Karpas-422 (cell line): ENCODE measurements at places on chromosomes 2 and 18.

DNA sequence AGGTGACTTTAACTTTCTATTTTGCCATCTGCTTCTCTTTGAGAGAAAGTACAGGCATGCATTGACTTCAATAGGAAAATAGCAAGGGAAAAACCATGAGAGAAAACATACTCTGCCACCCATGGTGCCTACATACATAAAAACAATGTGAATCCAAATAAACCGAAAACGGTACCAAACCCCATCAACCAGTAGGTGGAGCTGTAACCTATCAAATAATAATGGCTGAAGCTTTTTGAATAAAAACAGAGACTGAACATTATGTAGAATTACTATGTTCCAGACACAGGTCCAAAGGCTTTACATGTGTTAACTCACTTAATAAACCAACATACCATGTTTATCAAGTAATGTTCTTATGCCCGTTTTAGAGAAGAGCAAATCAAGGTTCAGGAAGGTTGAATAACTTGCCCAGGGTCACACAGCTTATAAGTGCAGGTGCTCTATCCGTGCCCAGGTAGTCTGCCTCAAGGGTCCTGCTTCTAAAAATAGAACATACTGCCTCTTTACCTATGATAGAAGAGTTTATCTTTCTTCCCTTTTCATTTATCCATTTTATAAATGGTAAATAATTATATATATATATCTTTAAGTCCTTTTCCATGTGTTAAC lies 293.9 kb upstream of the SYT4 start:
- DNase-seq: peak; percentile 83

DNA sequence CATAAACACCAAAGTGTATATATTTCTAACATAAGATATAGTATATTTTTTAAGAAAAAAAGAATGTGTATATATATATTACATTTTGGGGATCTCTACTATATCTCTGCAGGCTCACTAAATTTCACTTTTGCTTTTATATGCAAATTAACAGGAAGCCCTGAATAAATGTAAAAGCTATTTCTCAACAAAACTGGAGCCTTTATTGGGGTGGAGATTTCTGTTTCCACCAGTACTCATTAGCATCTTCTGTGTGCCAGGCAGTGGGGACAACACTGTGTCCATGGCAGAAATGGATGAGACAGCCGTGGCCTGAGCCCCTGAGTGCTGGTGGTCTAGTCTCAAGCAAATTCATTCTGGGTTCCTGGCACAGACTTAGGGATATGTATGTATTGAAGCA lies 41.3 kb downstream of the C18orf63 start:
- DNase-seq: peak; percentile 62

- no peak for DNase-seq
These were observed 13.7 kb upstream of the FOSL2 start for GRCh38 chr2:28378679-28379584.

DNA sequence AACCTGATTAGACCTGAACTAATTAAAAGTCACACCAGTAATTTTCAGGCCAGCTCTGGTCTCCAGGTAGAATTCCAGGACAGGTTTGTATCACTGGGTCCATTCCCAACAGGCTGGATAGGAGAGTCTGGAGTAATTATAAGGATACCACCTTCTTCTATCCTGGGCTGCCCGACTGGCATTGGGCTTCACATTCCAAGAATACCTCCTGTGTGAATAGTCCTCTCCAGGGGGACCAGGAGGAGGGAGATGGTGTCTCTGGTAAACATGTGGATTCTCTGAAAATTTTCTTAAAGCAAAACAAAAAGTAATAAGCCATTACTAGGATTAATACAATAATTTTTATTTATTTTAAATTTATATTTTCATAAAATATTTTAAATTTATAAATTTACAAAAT lies 17.3 kb downstream of the DUSP11 start:
- DNase-seq: no peak

GRCh38 chr2:23924589-23925359 lies 2.1 kb downstream of the ATAD2B start:
- peak; percentile 50 for DNase-seq
